RWPE2 (cell line): ENCODE measurements at places on chromosomes 11 and 22.

- no peaks in the 10 kb centered on the region for H3K27me3 ChIP-seq
- H3K4me1 ChIP-seq: no peaks in the 10 kb centered on the region
- no peak for DNase-seq
- no peaks in the 10 kb centered on the region for H3K36me3 ChIP-seq
- H3K27ac ChIP-seq: no peak overlapping the region
Observed at GRCh38 chr11:116511684-116512083, 261.1 kb downstream of the BUD13 start.

GRCh38 chr11:8910649-8911026 lies 351 bp upstream of the AKIP1 start:
- H3K27ac ChIP-seq: peak overlapping the region; percentile 95
- no peak for DNase-seq
- H3K4me3 ChIP-seq: peak overlapping the region; percentile 51

DNA sequence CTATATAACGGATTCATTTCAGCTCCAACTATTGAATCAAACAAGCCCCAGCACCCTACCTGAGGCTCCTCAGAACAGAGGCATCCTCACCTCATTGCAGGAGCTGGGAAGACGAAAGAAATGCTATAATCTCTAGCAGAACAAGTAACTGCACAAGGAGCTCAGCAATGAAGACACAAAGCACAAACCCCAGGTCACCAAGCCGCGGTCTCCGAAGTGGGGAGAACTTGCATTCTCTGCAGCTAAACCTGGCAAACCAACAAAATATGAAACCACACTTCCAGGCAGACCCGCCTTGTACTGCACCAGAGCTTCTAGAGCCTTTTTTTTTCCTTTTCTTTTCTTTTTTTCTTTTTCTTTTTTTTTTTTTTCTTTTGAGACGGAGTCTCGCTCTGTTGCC lies 21.8 kb upstream of the CD5 start:
- no peaks in the 10 kb centered on the region for H3K27me3 ChIP-seq
- DNase-seq: no peak
- H3K4me1 ChIP-seq: peaks cover 3% of the 10 kb centered on the region
- H3K36me3 ChIP-seq: no peaks in the 10 kb centered on the region
- H3K27ac ChIP-seq: no peak overlapping the region

- H3K27ac ChIP-seq: peak overlapping the region; percentile 72
- H3K4me1 ChIP-seq: peaks cover 37% of the 10 kb centered on the region
- no peak for DNase-seq
- no peak overlapping the region for H3K4me3 ChIP-seq
- H3K36me3 ChIP-seq: no peaks in the 10 kb centered on the region
Observed at GRCh38 chr11:69443968-69444364, 37.5 kb upstream of the LINC01488 start.

DNA sequence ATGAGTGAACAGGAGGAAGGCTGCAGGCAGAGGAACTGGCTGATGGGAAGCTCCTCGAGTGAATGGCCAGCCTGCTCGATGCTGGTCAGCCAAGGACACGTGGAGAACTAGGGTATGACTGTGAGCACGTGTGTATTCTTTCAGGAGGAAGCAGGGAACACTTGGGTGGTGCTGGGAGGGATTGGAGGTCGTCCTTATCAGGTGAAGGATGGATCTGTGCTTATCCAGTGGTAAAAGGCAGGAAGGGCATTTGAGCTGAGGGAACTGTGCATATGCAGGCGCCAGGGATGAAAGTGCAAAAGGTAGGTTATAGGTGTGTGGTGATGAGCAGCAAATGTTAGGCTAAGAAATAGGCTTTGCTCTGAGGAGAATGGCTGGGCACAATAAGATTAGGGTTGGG lies 9.7 kb upstream of the SLCO2B1 start:
- H3K27ac ChIP-seq: no peak overlapping the region
- H3K4me3 ChIP-seq: no peak overlapping the region
- H3K4me1 ChIP-seq: peaks cover 10% of the 10 kb centered on the region
- no peak for DNase-seq
- H3K27me3 ChIP-seq: no peaks in the 10 kb centered on the region
- H3K36me3 ChIP-seq: no peaks in the 10 kb centered on the region

DNA sequence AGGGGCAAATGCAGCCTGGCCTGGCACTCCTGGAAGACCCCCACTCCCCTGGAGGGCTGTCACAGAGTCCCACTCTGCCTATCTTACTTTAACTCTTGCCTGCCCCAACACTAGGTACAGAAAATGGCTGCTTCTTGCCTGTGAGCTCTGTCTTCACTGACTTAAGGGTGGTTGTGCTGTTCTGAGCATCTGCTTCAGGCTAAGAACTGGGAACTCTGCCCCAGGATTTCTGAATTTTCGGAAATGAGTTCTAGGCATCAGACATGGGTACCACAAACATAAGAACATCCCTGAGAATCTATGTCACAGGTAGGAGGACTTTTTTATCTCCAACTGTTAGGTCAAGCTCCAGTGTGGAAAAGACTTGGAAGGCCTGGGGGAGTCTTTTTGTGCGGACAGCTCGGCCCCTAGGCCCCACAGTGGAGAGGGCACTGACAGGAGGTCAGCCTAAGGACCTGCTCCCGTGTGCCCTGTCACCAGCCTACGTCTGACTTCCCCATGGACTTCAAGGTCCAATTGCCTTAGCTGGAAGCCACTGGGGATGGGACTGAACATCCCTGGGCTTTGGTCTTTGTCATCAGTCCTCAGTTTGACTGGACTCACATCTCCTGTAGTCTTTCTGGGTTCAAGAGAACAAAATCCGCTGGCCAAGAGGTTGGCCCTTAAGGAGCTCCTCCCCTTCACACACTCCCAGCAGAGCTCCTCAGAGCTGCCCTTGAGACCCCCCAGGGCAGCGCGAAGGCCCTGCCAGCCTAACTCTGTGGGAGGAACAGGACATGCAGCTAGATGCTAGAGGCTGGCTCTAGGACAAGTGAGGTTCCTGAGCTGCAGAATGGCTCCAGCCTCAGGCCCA lies 31.9 kb downstream of the PPP2R1B start:
- H3K36me3 ChIP-seq: 0 out of 2 replicates have a peak, but pooled peaks cover under 1% of the 10 kb centered on the region
- DNase-seq: no peak
- peaks cover 18% of the 10 kb centered on the region for H3K4me1 ChIP-seq
- peak overlapping the region; percentile 81 for H3K27ac ChIP-seq
- H3K27me3 ChIP-seq: no peaks in the 10 kb centered on the region
- no peak overlapping the region for H3K4me3 ChIP-seq

GRCh38 chr11:128450882-128451651 lies 136.3 kb downstream of the ETS1 start:
- H3K4me1 ChIP-seq: peaks cover 20% of the 10 kb centered on the region
- H3K4me3 ChIP-seq: no peak overlapping the region
- H3K27me3 ChIP-seq: no peaks in the 10 kb centered on the region
- H3K36me3 ChIP-seq: no peaks in the 10 kb centered on the region
- H3K27ac ChIP-seq: no peak overlapping the region

DNA sequence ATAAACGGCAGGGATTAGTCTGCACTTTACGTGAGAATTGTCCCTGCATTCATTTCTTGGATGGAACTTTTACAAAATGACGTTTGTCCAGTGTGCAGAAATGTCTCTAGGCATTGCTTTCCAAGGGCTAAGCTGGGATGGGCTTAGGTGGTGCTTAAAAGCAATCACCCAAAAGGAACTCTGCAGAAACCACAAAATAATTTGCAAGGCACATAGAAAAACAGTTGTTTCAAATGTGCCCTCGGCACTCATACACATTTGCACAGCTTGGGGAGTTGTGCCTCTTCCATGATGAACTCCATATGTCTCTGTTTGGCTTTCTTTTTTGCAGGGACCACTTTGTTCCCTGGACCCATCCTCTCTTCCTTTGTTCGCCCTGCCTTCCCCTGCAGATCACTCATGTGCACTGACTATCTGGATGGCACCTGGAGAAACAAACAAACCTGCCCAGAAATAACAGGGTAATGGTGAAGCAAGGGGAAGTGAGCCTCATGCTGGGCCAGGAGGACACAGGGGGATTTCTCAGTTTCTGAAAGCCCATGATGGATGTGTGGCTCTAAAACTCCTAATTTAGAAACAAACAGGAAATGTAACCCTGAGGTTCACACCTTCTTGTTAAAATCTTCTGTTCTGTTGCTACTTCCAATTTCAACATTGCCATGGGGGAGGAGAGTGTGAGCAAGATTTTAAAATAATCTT lies 150.2 kb downstream of the SNX19 start:
- H3K36me3 ChIP-seq: no peaks in the 10 kb centered on the region
- no peak overlapping the region for H3K27ac ChIP-seq
- no peak overlapping the region for H3K4me3 ChIP-seq
- H3K4me1 ChIP-seq: no peaks in the 10 kb centered on the region
- no peaks in the 10 kb centered on the region for H3K27me3 ChIP-seq
- no peak for DNase-seq

DNA sequence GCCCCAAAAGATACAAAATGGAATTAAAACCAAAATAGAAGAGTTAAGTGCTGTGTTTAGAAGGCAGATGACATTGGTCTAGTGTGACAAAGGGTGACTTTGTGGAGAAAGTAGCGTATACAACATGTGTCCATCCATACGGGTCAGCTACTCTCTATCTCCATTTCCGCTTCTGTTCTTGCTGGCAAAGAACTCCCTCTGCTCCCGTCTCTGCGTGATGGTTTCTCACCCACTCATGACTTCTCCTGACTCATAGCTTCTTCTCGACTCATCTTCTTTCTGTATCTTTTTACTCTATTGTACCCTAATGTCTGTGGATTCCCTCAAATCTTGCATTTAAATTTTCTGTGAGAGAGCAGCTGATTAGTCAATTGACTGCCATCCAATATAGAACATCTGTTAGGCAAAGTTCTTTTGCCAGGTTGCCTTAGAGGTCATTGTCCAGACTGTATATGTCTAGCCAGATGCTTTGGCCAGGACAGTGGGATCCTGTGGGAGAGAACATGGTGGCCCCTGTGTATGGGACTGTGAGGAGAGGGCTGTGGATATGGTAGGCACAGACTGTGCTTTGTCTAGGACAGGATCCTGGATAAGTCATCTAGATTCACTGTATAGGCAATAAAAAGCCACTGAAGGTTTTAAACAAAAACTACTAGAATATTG lies 28.4 kb downstream of the MMP13 start:
- H3K36me3 ChIP-seq: no peaks in the 10 kb centered on the region
- no peaks in the 10 kb centered on the region for H3K27me3 ChIP-seq
- no peak overlapping the region for H3K27ac ChIP-seq
- no peaks in the 10 kb centered on the region for H3K4me1 ChIP-seq
- H3K4me3 ChIP-seq: no peak overlapping the region
- DNase-seq: no peak

- H3K27me3 ChIP-seq: no peaks in the 10 kb centered on the region
- no peak overlapping the region for H3K4me3 ChIP-seq
- no peak overlapping the region for H3K27ac ChIP-seq
Observed at GRCh38 chr22:30104501-30105156, 24.4 kb downstream of the HORMAD2 start.

GRCh38 chr22:17390087-17390486 lies 20.8 kb downstream of the CECR2 start:
- no peak for DNase-seq
- H3K27me3 ChIP-seq: no peaks in the 10 kb centered on the region
- no peaks in the 10 kb centered on the region for H3K4me1 ChIP-seq
- H3K4me3 ChIP-seq: no peak overlapping the region
- no peaks in the 10 kb centered on the region for H3K36me3 ChIP-seq

DNA sequence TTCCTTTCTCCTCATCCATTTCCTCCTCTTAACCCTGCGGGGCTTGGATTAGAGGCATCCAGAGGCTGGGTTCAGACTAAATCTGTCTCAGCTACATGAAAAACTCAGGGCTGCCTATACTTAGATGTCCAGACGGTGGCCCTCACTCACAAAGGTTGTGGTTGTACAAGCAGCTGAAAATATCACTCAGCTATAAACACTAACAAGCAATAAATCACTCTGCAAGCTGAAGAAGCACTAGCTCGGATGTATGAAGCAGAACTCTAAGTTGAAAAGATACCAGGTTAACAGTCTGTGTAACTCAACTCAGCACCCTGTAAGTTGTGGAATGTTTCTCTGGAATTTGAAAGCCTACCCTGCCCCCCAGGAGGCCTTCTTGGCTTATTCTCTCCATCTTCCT lies 82.9 kb downstream of the EXT2 start:
- no peak overlapping the region for H3K27ac ChIP-seq
- H3K36me3 ChIP-seq: no peaks in the 10 kb centered on the region
- no peak for DNase-seq

DNA sequence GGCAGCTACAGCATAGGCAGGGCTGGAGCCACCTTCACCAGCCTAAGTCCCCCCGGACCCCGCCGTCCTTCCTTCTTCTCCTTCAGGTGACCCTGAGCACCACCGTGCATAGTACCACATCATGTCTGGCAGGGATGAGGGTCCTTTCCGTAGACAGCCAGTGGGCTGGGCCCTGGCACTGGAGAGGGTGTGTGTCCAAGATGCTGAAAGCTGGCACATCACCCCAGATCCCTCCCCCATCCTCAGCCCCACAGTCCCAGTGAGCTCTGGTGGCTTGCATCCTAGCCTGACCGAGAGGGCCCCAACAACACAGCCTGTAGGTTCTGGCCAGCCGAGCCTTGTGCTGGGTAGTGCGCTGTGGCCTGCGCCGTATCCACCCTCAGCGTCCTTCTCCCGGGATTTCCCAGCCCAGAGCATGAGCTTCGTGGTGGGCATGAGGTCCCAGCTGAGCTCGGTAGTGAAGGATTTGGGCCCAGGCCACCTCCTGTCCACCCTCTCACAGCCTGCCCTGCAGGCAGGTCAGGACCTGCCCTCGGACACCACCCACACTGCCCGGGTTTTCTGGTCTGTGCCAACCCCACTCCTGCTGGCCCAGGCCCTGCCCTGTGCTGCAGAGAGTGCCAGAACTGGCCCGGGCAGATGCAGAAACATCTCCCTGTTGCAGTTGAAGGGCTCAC lies 1124.3 kb downstream of the BRD1 start:
- H3K27me3 ChIP-seq: no peaks in the 10 kb centered on the region
- peak; percentile 45 for DNase-seq
- no peak overlapping the region for H3K27ac ChIP-seq
- H3K4me3 ChIP-seq: no peak overlapping the region

- no peaks in the 10 kb centered on the region for H3K4me1 ChIP-seq
- no peak overlapping the region for H3K4me3 ChIP-seq
- no peaks in the 10 kb centered on the region for H3K27me3 ChIP-seq
- no peaks in the 10 kb centered on the region for H3K36me3 ChIP-seq
Observed at GRCh38 chr11:68691402-68691784, 7.0 kb downstream of the GAL start.

- no peak for DNase-seq
- H3K36me3 ChIP-seq: no peaks in the 10 kb centered on the region
- no peak overlapping the region for H3K27ac ChIP-seq
- H3K4me1 ChIP-seq: no peaks in the 10 kb centered on the region
Observed at GRCh38 chr11:126594921-126595367, 239.5 kb downstream of the ST3GAL4 start.

DNA sequence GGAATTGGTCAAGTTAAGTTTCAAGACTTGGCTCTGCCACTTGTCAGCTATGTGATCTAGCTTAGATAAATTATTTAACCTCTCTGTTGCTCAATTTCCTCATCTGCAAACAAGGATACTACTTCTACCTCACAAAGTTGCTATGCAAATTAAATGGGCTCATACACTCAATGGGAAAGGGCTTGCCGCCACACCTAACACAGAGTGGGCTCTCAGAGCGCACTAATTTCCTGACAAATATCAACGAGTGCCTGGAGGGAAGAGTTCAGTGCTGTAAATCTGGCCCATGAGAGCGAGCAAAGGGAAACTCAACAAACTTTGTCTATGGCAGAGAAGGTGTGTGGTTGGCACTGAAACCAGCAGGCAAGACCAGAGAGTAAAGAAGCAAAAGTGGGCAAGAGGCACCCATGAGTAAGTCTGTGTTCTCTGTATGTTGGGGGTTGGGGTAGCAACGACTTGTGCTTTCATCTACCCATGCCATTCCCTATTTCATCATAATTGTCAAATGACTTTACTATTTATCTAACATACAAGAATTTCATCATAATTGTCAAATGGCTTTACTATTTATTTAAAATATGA lies 60.7 kb upstream of the PHF21A start:
- no peak overlapping the region for H3K4me3 ChIP-seq
- H3K4me1 ChIP-seq: peaks cover 12% of the 10 kb centered on the region
- no peaks in the 10 kb centered on the region for H3K27me3 ChIP-seq
- no peak overlapping the region for H3K27ac ChIP-seq
